ENCODE measurements at places on chromosomes 4 and X. TPM values are rescaled to one million over a fixed set of nuclear protein-coding genes. Genes with fewer than 3 reads are reported as not detected.

Gene FRG2
- total RNA-seq, result not detected

Gene FAM9C
- total RNA-seq, result not detected

Gene SRP72
- total RNA-seq, result 202 TPM

Gene MFSD8
- 15.8 TPM for total RNA-seq

Gene ASB11
- not detected for total RNA-seq

Gene ERAS
- total RNA-seq, result not detected

Gene GAGE1
- total RNA-seq, result not detected

Gene MAB21L2
- total RNA-seq, result not detected

Gene CLCN5
- total RNA-seq, result 13.5 TPM

Gene NAP1L3
- total RNA-seq, result 12.4 TPM

Gene AWAT1
- total RNA-seq, result not detected

Gene CLDN2
- not detected for total RNA-seq

Gene ABHD18
- total RNA-seq, result 2.9 TPM

Gene TXK
- total RNA-seq, result 0.25 TPM

Gene GPR50
- not detected for total RNA-seq

Gene VEGFD
- 1.6 TPM for total RNA-seq

Gene CXCL3
- 0.09 TPM for total RNA-seq

Gene GYG2
- total RNA-seq, result 4.3 TPM

Gene DDX53
- total RNA-seq, result not detected

Gene RTL9
- total RNA-seq, result 1.5 TPM
